Astrocyte (in vitro differentiated cells and primary cell): ENCODE measurements at places on chromosomes 16 and 17.
A peak's percentile ranks its signal among the peaks of the same experiment; 100 is the strongest.

DNA sequence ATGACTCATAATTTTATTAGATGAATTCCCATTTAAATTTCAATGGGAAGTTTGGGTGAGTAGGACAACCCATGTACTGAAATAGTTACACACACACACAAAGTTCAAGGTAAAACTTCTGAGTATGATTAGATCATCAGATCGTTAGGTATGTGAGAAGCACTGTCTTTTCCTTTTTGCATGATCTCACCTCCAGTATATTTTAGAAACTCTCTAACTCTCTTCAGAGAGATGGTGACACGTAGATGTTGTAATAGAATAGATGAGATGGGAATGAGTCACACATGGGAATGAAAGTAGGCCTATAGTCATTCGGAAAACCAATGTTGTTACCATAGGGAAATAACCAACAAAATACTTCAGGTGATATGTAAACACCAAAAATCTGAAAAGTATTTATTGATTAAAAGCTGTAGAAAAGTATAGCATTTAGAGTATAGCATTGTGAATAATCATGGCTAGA lies 22.2 kb downstream of the KRT23 start:
- DNase-seq: peak; percentile 99

DNA sequence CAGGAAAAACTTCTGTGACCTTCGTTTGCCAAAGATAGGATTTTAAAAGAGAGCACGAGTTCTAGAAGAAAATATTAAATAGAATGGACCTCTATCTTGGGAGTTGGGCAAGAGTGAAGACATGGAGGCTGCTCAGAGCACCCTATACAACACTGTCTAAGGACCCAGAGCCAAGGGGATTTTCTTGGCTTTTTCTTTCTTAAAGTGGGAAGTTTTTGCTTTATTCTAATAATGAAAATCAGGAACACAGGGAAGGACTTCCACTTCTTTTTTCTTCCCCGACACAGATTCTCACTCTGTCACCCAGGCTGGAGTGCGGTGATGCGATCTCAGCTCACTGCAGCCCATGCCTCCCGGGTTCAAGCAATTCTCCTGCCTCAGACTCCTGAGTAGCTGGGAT lies 94.1 kb downstream of the ZNF778 start:
- DNase-seq: no peak

- no peak for DNase-seq
These were observed 196.7 kb upstream of the GSE1 start for GRCh38 chr16:85416228-85417109.

- DNase-seq: no peak
These were observed 21.6 kb downstream of the CFAP97D1 start for GRCh38 chr17:43801844-43802243.

GRCh38 chr17:4747847-4748246 lies 8.1 kb upstream of the CXCL16 start:
- no peak for DNase-seq

- DNase-seq: peak; percentile 12
These were observed 26.2 kb upstream of the FOXK2 start for GRCh38 chr17:82493226-82493781.

- peak; percentile 71 for DNase-seq
These were observed 250.0 kb downstream of the ABCC12 start for GRCh38 chr16:47905771-47906170.

DNA sequence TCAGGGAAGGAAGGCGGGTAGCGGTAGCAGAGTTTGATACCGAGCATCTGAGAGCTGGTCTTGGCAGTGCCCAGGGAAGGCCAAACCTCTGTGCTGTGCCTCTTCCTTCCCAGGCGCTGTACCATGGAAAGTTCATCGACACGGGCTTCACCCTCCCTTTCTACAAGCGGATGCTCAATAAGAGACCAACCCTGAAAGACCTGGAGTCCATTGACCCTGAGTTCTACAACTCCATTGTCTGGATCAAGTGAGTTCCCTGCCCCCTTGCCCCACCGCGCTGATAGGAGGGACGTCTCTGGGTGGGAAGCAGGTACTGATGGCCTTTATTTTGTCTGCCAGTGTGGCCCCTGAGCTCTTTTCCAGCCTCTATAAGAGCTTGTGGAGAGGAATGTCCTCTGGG lies 15.4 kb upstream of the CLEC18A start:
- no peak for DNase-seq

DNA sequence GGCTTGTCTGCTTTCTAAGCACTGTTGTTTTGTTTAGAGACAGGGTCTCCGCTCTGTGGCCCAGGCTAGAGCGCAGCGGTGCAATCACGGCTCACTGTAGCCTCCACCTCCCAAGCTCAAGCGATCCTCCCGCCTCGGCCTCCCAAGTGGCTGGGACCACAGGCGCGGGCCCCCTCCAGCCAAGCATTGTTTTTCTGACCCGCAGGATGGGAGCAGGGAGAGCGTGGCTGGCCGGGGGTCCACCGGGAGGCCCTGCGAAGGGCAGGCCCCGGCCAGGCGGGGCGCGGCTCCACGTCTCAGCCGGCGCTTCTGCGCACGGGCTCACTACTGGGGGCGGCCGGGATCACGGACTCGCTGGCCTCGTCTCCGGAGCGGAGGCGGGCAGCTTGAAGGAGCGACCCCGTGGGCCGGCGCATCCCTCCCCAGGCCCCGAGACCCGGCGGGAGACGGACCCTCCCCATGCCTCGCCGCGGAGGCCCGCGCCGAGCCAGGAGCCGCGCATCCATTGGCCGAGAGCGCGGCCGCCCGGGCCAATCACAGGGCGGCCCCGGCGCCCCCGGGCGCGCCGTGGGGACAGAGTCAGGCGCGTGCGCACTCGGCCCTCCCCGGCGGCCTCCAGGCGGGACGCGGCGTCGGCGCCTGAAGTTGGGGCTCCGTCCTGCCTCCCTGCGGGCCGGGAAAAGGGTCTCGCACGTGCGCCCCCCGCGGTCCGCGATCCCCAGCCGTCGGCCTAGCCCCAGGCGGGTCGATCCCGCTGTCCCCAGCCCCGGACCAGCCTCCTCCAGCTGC lies 24.9 kb downstream of the ACTG1 start:
- no peak for DNase-seq

DNA sequence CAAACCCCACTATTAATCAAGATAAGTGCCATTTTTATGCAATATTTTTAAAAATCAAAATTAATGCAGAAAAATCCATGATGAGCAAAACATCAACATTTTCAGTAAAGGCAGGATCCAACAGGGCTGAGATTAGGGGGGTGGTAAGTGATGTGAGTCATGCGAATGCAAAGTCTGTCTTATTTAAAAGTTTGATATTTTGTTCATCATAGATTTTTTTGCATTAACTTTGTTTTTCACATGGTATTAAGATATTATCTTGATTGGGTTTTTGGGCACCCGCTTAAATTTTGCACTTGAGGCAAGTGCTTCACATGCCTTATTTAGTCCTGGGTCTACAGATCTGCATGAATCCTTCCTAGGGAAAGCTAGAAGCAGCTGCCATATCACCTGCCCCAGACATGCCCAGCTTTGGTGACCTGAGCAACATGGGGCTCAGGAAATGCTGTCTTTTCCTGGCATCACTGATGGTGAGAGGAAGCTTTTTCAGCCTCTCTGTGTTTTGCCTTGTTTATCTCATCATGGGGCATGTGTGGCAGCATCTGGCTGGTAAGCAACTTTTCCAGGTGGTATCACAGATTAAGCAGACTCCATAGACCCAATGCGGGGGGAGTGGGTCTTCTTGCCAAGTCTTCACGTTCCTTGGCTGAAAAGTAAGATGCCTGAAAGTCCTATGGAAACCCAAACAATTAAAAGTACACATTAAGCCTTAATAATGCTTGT lies 57.6 kb upstream of the NFAT5 start:
- no peak for DNase-seq

DNA sequence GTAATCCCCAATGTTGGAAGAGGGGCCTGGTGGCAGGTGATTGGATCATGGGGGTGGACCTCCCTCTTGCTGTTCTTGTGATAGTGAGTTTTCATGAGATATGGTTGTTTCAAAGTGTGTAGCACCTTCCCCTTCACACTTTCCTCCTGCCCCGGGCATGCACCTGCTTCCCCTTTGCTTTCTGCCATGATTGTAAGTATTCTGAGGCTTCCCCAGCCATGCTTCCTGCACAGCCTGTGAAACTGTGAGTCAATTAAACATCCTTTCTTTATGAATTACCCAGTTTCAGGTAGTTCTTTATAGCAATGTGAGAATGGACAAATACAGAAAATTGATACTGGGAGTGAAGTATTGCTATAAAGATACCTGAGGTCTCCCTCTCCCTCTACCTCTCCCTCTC lies 29.4 kb downstream of the RNF112 start:
- DNase-seq: no peak

GRCh38 chr17:55673743-55674506 lies 48.7 kb downstream of the TMEM100 start:
- DNase-seq: no peak

- no peak for DNase-seq
These were observed 1.1 kb upstream of the ADCY7 start for GRCh38 chr16:50265260-50265659.

DNA sequence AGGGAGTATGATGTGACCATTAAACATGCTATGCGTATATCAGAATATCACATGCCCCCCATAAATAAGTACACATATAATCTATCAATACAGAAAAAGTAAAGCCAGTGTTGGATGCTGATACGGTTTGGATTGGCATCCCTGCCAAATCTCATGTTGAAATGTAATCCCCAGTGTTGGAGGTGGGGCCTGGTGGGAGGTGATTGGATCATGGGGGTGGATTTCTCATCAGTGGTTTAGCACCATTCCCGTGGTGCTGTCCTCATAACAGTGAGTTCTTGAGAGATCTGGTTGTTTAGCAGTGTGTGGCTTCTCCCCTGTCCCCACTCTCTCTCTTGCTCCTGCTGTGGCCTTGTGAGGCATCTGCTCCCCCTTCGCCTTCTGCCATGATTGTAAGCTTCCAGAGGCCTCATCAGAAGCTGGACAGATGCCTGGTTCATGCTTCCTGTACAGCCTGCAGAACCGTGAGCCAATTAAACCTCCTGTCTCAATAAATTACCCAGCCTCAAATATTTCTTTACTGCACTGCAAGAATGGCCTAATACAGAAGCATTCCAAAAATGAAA lies 88.9 kb downstream of the AATF start:
- DNase-seq: no peak

GRCh38 chr16:50841081-50841886 lies 99.4 kb downstream of the CYLD start:
- DNase-seq: peak; percentile 46

DNA sequence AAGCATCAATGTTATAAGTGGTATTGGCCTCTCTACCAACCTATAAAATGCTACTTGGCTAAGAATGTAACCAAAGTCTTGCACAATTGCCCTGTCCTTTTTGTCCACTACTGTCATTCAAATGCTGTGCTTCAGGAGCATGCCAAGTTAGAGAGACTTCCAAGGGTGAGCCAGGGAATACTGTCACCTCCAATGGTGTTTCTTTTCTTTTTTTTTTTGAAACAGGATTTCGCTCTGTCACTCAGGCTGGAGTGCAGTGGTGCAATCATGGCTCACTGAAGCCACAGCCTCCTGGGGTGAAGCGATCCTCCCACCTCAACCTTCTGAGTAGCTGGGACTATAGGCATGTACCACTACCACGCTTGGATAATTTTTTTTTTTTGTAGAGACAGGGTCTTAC lies 43.7 kb upstream of the ERN1 start:
- DNase-seq: no peak

DNA sequence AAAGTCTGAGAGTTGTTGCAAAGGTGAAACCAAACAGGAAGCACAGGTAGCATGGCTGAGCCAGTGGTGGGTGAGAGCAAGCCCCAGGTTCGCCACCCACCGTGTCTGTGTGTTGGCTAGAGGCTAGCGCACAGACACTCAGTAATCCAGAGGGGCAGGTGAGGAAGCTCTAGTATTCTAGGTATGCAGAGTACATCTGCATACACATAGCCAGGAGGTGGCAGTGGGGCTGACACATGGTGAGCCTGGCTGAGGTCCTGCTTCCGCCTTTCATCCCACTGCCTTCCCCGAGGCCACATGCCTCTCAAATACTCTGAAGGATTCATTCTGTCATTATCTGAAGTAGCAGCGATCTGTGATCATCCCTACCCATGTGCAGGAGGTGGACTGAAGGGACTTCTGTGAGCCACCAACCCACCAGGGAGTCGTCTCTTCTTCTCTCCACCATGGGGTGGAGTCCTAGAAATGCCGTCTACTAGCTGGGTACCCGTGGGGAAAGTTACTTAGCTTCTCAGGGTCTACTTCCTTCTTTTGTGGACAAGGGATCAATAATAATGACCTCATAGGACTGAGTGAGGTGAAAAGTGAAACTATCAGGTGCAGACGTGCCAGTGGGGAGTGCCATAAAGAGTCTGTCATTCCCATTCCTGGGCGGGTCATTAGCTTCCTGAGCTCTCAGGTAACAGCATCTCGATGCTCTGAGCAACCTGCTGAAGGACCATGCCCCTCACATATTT lies 36.0 kb upstream of the ICAM2 start:
- DNase-seq: no peak

- DNase-seq: no peak
These were observed 2.1 kb upstream of the UBB start for GRCh38 chr17:16378636-16379282.

- DNase-seq: no peak
These were observed 4.6 kb upstream of the ATP2A1 start for GRCh38 chr16:28873543-28874201.

- DNase-seq: no peak
These were observed 79.1 kb upstream of the SEC14L1 start for GRCh38 chr17:77061669-77062068.

GRCh38 chr16:79805621-79806020 lies 205.1 kb upstream of the MAF start:
- DNase-seq: peak; percentile 2

GRCh38 chr16:24773771-24774427 lies 44.4 kb downstream of the TNRC6A start:
- no peak for DNase-seq

DNA sequence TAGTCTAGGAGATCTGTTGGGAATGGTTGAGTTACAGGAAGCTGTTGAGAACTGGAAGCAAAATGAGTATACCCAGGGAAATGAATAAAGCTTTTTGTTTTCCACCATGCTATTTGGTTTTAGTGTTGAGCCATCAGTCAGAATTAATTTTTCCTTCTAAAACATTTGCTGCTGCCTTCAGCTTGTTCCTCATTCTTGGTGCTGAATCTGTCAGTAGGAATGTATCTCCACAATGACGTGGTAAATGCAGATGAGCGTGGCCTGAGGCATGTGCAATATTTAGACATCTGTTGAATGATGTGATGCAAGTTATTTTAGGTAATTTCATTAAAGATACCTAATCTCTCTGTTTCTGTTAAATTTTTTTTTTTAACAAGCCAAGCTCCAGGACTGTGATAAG lies 10.9 kb downstream of the HAPSTR1 start:
- peak; percentile 93 for DNase-seq

DNA sequence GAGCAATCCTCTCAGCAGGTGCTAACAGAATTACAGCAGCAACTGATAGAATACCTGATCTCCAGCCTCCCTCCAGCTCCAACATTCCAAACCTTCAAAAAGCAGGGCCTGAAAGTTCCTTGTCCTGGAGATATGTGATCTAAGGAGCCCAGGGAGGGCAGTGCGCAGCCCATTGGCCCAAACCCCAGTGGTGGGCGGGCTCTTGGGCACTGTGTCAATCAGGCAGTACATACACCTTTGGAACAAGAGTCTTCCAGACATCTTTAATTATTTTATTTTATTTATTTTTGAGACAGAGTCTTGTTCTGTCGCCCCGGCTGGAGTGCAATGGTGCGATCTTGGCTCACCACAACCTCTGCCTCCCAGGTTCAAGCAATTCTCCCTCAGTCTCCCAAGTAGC lies 24.2 kb downstream of the SLC12A3 start:
- DNase-seq: no peak
